ENCODE measurements at places on chromosomes 2 and 18.

GRCh38 chr2:218961651-218962570 lies 2.4 kb downstream of the CDK5R2 start:
- H3K36me3 ChIP-seq: peaks cover 3% of the 10 kb centered on the region
- H3K27ac ChIP-seq: no peak overlapping the region
- H3K4me1 ChIP-seq: peaks cover 12% of the 10 kb centered on the region
- H3K4me3 ChIP-seq: peak overlapping the region; percentile 35
- no peak for DNase-seq

GRCh38 chr2:61785583-61785982 lies 68.3 kb downstream of the FAM161A start:
- H3K27ac ChIP-seq: no peak overlapping the region
- H3K36me3 ChIP-seq: no peaks in the 10 kb centered on the region
- no peak overlapping the region for H3K4me3 ChIP-seq
- DNase-seq: no peak

DNA sequence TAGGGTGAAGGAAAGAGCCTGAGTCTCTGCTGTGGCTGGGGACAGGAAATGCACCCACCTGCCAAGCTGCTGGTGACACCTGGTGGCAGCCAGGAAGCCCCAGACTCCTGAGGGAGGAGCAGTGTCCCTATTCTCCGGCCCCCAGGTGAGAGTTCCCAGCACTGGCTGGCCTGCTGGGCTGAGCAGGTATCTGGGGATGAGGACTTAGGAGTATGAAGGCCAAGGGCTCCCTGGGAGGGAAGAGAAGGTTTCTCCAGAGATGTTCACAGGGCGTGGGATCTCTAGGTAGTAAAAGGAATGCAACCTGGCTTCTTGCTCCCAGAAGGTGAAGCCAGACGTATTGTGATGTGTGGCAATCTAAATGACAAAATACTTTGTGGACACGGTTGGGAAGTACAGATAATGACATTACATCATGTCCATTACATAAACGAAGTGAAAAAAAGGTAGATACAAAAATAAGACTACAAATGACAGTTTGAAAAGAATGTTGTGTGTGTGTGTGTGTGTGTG lies 75.8 kb upstream of the SLC1A4 start:
- peaks cover 4% of the 10 kb centered on the region for H3K36me3 ChIP-seq
- H3K27me3 ChIP-seq: peaks cover 7% of the 10 kb centered on the region
- H3K27ac ChIP-seq: no peak overlapping the region
- H3K4me3 ChIP-seq: no peak overlapping the region
- peaks cover 12% of the 10 kb centered on the region for H3K4me1 ChIP-seq

DNA sequence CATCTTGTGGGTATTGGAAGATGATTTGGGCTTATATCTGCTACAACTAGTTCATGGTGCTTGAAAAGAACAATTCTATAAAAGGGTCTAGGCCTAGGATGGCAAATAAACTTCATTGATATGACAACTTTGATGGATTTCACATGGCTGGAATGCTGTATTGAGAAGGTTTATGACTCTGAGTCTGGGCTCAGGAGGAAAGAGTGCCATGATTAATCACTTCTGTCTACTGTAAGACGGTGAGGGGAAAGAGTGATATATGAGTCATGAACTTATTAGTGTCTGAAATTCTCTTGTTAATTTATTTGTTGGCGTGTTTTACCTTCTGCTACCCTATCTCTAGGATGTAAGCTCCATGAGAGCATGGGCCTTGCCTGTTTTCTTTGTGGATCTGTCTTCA lies 17.0 kb upstream of the ADCYAP1 start:
- H3K4me1 ChIP-seq: no peaks in the 10 kb centered on the region
- no peak overlapping the region for H3K4me3 ChIP-seq
- no peaks in the 10 kb centered on the region for H3K36me3 ChIP-seq
- DNase-seq: no peak
- H3K27me3 ChIP-seq: peaks cover 28% of the 10 kb centered on the region

DNA sequence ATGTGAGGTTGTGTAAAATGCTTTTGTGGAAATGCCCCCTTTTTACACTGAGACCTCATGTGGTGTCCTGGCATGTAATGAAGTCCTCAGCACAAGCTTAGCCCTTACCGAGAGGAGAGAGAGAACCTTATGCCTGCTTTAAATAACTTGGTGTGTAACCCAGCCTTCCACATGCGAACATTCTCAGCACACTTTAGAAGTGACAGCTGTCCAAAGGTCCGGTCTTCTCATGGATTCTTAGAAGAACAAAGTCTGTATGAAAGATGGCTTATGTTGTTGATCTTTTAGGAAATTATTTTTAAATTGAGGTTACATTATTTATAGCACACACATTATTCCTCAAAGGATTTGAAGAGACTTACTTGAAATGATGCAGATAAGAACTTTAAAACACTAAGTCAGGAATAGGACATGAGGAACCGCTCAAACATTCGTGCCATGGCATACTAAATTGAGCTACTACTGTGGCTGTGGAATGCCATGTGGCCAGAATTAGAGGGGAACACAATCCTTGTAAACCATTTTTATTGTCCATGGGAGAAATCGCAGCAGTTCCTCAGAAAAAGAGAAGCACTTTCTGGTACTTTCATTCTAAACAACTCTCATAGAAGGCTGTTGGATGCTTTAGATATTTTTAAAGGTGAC lies 79.6 kb downstream of the WDSUB1 start:
- no peaks in the 10 kb centered on the region for H3K27me3 ChIP-seq
- no peak overlapping the region for H3K4me3 ChIP-seq
- H3K36me3 ChIP-seq: no peaks in the 10 kb centered on the region
- H3K4me1 ChIP-seq: peaks cover 26% of the 10 kb centered on the region
- no peak for DNase-seq

DNA sequence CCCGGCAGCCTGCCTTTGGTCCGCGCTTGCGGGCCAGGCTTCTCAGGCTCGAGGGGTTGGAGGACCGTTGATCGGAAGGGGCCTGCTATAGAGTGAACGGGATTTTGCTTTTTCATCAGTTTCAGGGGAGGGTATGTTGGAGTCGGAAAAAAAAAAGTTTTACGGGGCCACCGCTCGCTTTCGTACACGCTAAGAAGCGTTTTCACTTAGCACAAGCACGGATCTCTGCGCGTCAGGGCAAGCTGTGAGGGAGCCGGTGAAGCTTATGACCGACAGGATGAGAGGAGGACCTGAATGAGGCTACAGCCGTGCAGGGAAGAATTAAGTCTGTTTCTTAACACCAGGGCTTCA lies 443 bp downstream of the CPSF3 start:
- no peak for DNase-seq
- H3K27ac ChIP-seq: no peak overlapping the region
- H3K36me3 ChIP-seq: peaks cover 13% of the 10 kb centered on the region

- no peaks in the 10 kb centered on the region for H3K4me1 ChIP-seq
- no peak overlapping the region for H3K27ac ChIP-seq
- no peaks in the 10 kb centered on the region for H3K27me3 ChIP-seq
- H3K36me3 ChIP-seq: no peaks in the 10 kb centered on the region
- no peak overlapping the region for H3K4me3 ChIP-seq
Measured at GRCh38 chr2:147547440-147547839, 297.4 kb upstream of the ACVR2A start.

GRCh38 chr2:237092506-237092905 lies 6.8 kb downstream of the COPS8 start:
- H3K27me3 ChIP-seq: no peaks in the 10 kb centered on the region
- H3K4me1 ChIP-seq: peaks cover 11% of the 10 kb centered on the region
- DNase-seq: no peak

DNA sequence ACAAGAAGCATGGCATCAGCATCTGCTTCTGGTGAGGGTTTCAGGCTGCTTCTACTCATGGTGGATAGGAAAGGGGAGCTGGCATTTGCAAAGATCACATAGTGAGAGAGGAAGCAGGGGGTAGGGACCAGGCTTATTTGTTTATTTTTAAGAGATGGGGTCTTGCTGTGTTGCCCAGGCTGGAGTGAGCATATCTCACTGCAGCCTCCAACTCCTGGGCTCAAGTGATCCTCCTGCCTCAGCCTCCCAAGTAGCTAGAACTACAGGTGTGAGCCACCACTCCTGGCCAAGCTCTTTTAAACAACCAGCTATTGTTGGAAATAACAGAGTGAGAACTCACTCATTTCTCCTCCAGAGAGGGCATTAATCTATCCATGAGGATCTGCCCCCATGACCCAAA lies 269.4 kb upstream of the FBXO11 start:
- no peaks in the 10 kb centered on the region for H3K36me3 ChIP-seq
- H3K4me1 ChIP-seq: no peaks in the 10 kb centered on the region

DNA sequence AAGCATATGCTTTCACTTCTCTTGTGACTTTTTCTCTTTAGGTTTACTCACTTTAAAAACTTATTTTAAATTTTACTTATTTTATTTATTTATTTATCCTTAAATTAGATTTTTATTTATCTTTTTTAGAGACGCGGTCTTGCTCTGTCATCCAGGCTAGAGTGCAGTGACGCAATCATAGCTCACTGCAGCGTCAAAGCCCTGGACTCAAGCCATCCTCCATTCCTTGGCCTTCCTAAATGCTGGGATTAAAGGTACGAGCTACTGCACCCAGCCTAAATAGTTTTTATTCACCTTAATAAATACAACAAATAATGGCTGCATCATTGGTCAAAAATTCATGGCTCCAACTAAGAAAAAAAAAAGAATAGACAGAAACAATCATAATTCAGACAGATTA lies 415.7 kb upstream of the FIGN start:
- H3K36me3 ChIP-seq: no peaks in the 10 kb centered on the region
- H3K4me1 ChIP-seq: no peaks in the 10 kb centered on the region
- H3K4me3 ChIP-seq: no peak overlapping the region
- H3K27me3 ChIP-seq: no peaks in the 10 kb centered on the region
